NCI-H1417 treated with DMSO at 0.1 percent for 48 hours (cell line): ENCODE measurements at places on chromosomes 12 and 14.

DNA sequence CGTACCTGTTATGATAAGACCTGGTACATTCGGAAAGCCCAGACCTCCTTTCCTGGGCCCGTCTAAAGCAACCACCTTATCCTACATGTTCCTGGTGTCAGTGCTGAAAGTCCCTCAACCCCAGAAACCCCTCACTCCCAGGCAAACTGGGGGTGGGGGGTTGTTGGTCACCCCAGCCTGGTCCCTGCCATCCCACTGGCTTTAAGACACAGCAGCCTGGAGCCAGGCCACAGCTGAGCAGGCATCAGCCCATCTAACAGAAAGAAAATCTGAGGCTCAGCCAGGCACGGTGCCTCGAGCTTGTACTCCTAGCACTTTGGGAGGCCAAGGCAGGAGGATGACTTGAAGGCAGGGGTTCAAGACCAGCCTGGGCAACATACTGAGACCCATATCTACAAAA lies 4.5 kb downstream of the SELPLG start:
- DNase-seq: no peak

DNA sequence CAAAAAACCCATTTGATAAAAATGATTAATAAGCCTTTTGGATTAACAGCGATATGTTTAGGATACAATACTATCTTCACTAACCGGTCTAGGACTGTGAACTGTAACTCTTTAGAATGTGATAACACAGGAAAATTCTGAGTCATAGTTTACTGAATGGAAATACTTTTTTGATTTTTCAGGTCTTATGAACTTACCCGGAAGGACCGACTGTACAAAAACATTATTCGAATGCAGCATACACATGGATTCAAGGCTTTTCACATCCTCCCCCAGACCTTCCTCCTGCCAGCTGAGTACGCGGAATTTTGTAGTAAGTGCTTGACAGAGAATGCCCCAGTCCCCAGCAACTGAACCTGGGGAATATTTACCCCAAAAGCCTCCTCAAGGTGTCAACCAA lies 29.0 kb downstream of the TTLL5 start:
- DNase-seq: no peak

DNA sequence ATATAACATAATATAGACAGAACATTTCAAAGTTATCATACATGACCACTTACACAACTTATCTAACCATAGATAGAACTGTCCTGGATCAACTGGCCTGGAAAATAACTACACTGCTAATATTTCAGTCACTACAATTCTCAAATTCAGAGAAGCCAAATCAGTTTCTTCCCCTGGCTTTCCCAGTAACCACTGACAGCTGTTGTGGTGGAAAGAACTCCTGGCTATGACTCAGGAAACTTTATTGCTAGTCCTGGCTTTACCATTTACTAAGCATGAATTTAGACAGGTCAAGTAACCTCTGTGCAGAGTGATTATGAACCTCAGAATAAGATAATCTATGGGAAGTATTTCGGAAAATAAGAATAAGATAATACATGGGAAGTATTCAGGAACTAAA lies 244.9 kb upstream of the DIO2 start:
- no peak for DNase-seq

DNA sequence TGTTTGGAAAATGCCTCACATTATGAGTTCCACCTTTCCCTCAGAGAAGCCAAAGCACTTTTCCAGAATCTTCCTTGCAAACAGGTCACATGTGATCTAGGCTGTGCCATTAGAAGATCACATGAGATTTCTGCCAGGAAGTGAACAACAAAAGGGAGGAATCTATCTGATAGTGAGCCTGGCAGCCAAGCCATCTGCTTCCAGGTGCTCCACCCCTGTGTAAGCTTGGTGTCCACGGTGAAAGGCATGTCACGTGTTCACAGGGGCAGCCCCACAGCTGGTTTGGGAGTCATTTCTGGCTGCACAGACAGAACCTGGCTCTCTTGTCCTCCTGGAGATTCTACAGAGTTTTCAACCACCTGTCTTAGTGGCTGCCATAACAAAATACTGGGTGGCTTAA lies 3.5 kb upstream of the KSR2 start:
- no peak for DNase-seq

DNA sequence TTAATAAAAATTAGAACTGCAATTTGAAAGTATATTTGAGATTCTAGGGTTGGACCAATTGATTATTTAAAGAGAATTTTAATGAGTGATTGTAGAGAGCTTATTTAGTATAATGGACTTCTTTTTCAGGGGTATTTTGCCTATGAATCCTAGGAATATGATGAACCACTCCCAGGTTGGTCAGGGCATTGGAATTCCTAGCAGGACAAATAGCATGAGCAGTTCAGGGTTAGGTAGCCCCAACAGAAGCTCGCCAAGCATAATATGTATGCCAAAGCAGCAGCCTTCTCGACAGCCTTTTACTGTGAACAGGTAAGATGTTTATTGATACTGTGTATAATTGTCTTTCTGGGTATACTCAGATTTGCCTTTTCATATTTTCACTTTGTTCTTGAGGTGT lies 35.9 kb upstream of the KCNMB4 start:
- no peak for DNase-seq

DNA sequence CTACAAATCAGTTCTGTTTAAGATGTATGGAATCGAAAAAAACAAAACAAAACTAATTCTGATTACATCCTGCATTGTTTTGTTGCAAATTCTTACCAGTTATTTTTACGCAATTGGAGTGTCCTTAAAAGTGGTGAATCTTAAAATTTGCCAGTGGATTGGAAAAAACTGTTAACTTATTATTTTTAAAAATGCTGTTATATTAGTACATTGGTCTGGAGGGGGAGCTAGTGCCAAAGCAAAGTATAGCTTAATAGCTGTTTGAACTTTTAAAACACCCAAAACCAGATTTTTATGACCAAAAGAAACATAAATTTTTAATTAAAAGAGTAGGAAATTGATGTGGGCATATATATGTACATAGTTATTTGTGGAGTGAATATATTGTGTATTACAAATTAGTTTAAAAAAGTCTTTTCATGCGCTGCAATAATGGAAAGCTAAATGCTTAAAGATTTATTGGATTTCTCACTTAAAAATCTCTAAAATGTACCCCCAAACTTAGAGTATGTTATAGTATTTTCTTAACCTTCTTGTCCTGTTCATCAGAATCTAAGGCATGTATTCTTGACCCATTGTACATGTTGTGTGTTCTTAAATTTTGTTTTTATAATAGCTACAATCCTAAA lies 2.5 kb downstream of the FUT8 start:
- no peak for DNase-seq

- DNase-seq: peak; percentile 64
These were observed 28.8 kb downstream of the CLMN start for GRCh38 chr14:95290871-95291431.

GRCh38 chr14:55927028-55927427 lies 191.2 kb upstream of the PELI2 start:
- no peak for DNase-seq

GRCh38 chr12:105158876-105159275 lies 51.3 kb downstream of the WASHC4 start:
- DNase-seq: no peak

GRCh38 chr12:104411826-104412641 lies 44.7 kb upstream of the CHST11 start:
- DNase-seq: no peak

DNA sequence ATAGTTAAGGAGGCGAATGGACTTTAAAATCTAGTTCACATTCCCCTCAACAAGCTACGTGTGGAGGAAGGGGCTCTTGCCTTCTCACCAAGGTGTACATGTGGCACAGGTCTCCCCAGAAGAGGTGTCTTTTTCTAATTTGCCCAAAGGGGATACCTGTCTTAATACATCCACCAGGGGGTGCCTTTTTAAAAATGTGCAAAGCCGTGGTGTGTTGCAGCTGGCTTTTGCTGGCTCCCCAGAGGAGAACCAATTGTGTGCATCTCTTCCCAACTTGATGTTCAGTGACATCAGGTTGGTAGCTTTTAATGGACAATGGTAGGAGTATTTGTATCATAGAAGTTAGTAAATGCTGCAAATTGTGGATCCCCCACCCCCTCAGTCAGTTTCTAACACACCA lies 33.8 kb downstream of the CREBL2 start:
- no peak for DNase-seq

GRCh38 chr14:90730206-90730766 lies 85.9 kb downstream of the TTC7B start:
- no peak for DNase-seq

DNA sequence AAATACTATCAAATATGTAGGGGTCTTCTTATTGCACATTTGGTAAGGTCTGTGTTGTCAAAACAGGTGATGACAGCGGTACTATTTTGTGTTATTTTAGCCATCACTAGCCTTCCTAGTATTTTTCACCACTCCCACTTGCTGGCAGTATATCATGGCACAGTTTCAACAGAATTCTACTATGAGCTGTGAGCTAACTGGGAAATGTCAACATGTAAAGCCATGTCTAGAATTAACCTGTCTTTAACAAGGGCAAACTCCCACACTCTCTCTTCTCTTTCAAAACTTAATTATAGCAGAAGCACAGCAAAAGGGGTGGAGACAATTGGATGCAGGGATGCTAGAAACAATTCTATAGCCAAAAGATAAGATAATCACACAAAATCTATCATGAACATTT lies 253.4 kb downstream of the PAX9 start:
- peak; percentile 35 for DNase-seq

DNA sequence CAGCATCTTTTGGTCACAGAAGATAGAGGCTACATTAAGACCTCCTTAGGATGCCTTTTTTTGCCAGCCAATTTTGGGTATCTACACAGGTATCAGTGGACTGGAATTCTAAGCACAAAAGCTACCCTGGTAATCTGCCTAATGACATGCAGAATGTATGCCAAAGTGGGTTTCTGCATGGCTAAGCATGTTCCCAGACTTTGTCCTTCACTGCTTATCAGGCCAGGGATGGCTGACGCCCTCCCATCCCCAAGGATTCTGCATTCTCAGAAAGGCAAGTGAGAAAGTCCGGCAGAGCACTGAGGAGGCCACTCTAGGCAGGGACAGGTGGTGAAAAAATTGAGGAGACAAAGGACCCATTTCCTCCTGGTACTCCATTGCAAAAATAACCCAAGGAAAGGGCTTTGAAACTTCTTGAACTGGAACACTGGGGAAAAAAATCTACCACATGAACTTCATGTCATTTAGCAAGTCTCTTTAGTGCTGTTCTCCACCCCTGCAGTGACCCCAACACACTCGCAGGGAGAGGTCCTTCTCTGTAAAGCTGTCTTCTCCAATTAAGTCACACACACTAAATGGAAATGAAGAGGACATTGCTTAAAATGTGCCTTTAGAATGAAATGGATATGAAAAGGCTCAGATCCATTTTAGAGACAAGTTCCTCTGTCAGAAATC lies 91.7 kb upstream of the MAX start:
- DNase-seq: no peak

- no peak for DNase-seq
These were observed 79.8 kb downstream of the TTC9 start for GRCh38 chr14:70721542-70721941.

- DNase-seq: no peak
These were observed 115.4 kb upstream of the PPFIA2 start for GRCh38 chr12:81874586-81874985.
